GM23248 (cell line): ENCODE measurements at places on chromosomes 12 and 14. TPM values are rescaled to one million over a fixed set of nuclear protein-coding genes. Genes with fewer than 3 reads are reported as not detected.
A peak's percentile ranks its signal among the peaks of the same experiment; 100 is the strongest.

GRCh38 chr12:109873653-109874052 lies 6.7 kb downstream of the GLTP start:
- no peak for DNase-seq

DNA sequence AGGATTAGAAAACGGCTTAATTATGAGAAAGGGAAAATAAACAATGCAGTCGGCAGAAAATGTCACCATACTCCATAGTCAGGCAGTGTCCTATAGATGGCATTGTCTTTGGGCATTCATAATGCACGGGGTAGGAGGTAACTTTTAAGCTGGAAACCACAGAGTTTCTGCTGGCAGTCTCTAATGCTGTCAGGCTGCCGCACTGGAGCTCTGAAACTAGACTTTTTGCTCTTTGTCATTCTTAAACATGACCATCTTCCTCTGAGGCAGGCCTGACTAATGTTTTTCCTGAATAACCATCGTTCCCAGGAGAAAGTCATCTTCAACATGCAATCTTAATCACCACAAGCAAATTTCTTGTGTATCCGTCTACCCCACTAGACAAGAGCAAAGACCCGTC lies 108.8 kb downstream of the ETNK1 start:
- DNase-seq = peak; percentile 53

GRCh38 chr12:39619316-39619659 lies 315 bp downstream of the ABCD2 start:
- no peak for DNase-seq

- DNase-seq = no peak
Measured at GRCh38 chr12:122753319-122753650, 661 bp downstream of the DENR start.

DNA sequence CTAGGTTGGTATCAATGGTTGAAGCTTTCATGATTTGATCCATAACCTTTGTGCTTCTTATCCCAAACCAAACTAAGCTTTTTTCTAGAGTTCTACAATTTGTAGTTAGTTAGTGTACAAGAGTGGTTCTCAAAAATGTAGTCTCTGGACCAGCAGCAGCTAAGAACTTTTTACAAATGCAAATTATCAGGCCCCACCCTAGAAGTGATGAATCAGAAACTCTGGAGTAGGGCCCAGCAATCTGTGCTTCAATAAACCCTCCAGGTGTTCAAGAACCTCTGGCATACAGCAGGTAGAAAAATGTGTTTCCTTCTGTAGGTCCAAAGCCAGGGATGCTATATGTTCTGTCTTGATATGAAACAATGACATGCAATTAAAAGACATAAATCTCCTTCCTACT lies 26.1 kb upstream of the ACTR6 start:
- DNase-seq = no peak

DNA sequence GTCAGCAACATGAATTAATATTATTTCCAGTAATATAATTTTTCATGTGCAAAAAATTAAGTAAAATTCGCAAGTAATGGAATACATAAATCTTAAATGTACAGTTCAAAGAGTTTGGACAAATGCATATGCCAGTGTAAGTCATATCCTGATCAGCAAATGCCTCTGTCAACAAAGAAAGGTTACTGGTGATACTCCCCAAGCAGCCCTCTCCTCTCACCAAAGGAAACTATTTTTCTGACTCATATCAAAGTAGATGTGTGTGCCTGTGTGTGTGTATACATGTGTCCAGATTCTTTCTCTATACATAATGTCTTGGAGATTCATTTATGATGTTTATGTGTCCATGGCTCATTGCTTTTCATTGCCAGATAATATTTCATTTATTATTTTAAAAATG lies 1035.0 kb downstream of the SLC16A7 start:
- DNase-seq = no peak

DNA sequence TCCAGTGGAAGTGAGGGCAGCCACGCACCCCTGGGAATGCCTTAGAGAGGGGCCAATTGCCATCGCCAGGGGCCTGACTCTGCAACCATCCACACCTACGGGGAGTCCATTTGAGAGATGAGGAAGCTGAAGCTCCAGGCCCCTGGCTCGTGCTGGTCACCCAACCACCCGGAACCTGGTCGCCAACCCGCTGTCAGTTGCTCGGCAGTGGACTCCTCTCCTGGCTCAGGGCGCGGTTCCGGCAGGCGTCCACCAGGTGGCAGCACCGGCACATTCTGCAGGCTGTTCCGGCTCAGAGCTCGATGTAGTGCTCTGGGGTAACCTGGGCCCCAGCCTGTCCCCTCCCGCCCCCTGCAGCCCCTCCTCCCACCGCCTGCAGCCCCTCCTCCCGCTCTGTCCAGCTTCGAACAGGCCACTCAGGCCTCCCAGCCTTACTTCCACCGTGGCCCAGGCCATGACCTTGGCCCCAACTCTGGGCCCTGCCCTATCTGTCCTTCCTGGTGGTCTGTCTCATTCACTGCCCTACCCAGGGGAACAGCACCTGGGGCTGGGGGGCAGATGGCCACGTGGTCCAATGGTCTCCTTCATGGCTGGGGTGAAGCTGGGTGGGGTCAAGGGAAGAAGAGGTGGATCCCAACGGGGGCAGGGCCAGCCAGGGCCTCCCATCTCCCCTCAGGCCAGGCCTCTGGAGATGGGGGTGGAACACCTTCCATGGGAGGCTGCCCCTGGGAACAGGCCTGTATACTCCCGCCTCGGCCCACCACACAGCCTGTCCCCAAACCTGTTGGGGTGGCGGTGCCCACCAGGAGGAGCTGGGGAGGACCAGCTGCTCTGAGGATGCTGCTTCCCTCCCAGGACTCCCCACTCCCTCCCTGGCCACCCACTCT lies 15.7 kb downstream of the SIVA1 start:
- DNase-seq = peak; percentile 81

The ANG gene
- 3.6 and 3.8 TPM in 2 replicates for total RNA-seq

The BBS10 gene
- total RNA-seq = 13.9 and 15.8 TPM in 2 replicates

The KRT8 gene
- 5.5 and 12.9 TPM in 2 replicates for total RNA-seq

The RNU4-1 gene
- not detected in 2 replicates for total RNA-seq
